Body of pancreas (tissue), 4 donors: ENCODE measurements at places on chromosomes 3 and 15.

DNA sequence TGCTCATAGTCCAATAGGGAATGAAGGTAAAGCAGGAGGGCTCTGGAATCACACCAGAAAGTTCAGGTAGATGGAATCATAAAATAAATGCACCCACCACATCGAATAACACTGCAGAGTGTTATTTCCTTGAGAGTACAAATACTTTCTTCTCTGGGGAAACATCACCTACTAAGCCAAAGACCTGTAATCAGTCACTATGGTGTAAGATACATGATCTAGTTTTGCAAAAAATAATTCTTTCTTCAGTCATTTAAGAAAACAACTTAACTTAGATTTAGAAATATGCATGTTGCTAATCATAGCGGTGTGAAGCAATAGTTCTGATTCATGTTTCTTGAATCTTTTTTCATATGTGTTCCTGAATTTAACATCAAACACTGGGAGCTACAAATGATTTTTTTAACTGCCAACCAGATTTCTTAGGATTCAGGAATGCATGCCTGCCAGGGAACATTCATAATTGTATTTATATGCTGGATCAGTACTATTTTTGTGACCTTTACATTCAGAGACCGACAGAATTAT is 40.2 kb upstream of the MEIS2 start:
- no peaks in the 10 kb centered on the region for H3K27me3 ChIP-seq
- H3K4me1 ChIP-seq = no peaks in the 10 kb centered on the region
- no peak overlapping the region for H3K27ac ChIP-seq
- H3K36me3 ChIP-seq = no peaks in the 10 kb centered on the region
- H3K4me3 ChIP-seq = no peak overlapping the region

DNA sequence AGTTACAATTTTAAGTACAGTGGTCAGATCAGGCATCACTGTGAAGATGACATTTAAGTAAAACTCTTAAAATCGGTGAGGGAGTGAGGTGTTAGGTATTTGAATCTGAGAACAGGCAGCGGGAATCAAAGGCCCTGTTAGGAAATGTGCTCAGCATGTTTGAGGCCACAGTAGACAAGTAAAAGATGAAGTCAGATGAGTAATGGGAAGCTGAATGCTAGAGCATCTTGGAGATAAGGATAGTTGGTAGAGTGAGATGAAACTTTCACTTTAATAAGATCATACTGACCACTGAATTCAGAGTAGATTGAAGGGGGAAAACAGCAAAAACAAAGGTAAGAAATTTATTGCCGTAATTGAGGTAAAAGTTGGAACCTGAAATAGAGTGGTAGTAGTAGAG is 61.6 kb downstream of the DCBLD2 start:
- no peak overlapping the region for H3K4me3 ChIP-seq
- no peak overlapping the region for H3K27ac ChIP-seq

DNA sequence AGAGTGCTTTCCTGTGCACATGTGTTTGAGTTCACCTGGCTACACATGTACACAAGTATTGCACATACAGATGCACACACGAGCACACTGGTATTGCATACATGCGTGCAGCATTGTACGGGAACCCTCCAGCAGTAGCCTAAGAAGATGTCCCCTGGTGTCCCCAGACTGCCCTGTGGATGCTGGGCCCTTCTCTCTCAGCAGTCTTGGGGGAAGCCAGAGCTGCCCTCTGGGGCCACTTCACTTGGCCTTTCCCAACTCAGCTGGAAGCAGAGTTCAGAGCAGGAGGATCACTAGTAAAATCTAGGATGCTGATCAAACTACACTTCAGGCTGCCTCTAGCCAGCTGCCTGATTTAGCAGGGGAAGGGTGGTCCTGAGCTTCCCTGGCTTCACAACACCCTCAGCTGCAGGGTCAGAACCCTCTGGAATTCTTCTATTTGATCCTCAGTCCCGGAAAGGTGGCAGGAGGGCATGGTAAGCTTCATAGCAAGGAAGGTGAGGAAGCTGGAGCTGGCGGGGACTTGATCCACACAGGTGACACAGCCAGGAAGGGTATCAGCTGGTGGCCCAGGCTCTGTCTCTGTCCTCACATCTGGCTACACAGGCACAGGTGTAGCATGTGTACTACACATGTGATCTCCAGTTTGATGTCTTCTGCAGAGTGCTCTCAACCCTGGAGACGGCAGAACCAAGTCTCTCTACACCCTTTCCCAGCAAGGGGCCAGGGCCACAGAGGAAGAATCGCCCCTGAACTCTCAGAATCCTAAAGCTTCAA is 36.5 kb downstream of the KLF15 start:
- no peaks in the 10 kb centered on the region for H3K36me3 ChIP-seq
- no peak overlapping the region for H3K4me3 ChIP-seq
- no peaks in the 10 kb centered on the region for H3K27me3 ChIP-seq
- no peak for DNase-seq
- no peak overlapping the region for H3K27ac ChIP-seq

DNA sequence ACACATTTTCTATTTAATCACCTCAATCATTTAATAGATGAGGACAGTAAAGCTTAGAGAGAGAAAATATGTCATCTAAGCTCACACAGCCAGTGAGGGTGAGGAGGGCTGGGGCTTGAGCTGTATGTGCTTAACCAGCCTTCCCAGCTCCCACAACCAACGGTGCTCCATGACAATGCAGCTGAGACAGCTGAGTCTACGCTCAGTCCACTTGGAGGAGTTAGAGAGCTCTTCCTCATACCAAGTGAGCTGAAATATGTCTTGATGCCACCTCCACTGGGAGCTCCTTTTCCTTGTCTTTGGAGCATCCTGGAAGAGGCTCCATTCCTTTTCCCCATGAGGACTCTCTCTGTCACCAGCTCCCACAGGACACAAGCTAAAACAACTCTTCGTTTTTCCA is 9.3 kb downstream of the HOMER2 start:
- no peak for DNase-seq
- H3K27ac ChIP-seq = peak overlapping the region; percentile 80
- H3K36me3 ChIP-seq = no peaks in the 10 kb centered on the region
- no peak overlapping the region for H3K4me3 ChIP-seq
- no peaks in the 10 kb centered on the region for H3K27me3 ChIP-seq

GRCh38 chr3:189512821-189513220 is 118.4 kb upstream of the TP63 start:
- H3K27me3 ChIP-seq = no peaks in the 10 kb centered on the region
- H3K36me3 ChIP-seq = no peaks in the 10 kb centered on the region
- no peaks in the 10 kb centered on the region for H3K4me1 ChIP-seq
- H3K4me3 ChIP-seq = no peak overlapping the region
- DNase-seq = no peak

GRCh38 chr3:161576714-161577510 is 80.3 kb downstream of the OTOL1 start:
- H3K36me3 ChIP-seq = no peaks in the 10 kb centered on the region
- no peak overlapping the region for H3K27ac ChIP-seq
- H3K27me3 ChIP-seq = no peaks in the 10 kb centered on the region
- no peaks in the 10 kb centered on the region for H3K4me1 ChIP-seq

DNA sequence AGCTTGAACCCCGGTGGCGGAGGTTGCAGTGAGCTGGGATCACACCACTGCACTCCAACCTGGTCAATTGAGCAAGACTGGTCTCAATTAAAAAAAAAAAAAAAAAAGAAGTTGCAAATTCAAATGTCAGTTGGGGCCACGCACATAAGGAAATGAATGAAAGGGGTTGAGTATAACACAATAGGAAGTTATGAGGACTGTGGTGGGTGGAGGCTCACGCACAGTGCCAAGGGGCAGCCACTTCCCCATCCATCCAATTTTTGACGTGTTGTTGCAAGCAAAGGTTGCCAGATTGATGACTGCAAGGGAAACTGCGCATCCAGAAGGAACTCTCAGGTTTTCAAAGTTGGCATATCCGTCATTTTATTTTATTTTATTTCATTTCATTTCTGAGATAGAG is 532.2 kb downstream of the NTRK3 start:
- H3K4me3 ChIP-seq = no peak overlapping the region
- H3K27ac ChIP-seq = no peak overlapping the region
- H3K27me3 ChIP-seq = no peaks in the 10 kb centered on the region
- DNase-seq = no peak
